Left colon (tissue), 2 donors: ENCODE measurements at places on chromosomes 3 and 15. TPM values are rescaled to one million over a fixed set of nuclear protein-coding genes. Genes with fewer than 3 reads are reported as not detected.

DNA sequence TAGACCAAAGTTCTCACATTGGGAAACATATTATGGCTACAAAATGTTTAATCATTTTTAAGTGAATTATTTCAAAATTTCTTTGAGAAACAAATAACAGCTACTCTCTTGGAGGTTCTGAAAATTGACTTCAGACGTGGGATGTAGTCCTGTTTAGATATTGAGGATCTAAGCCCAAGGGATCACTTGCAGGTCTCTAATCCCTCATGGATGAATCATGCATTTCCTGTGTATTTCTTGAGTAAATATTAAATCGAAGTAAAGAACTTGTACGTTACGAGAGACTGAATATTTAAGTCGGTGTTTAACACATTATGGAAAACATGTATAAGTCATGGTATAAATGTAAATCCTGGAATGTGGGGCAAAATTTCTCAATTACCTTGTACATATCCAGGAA is 119.8 kb downstream of the EPHA3 start:
- DNase-seq, result no peak

GRCh38 chr3:108473711-108474110 is 36.7 kb downstream of the MYH15 start:
- DNase-seq, result no peak

GRCh38 chr3:175179055-175179454 is 319.9 kb downstream of the NAALADL2 start:
- no peak for DNase-seq

DNA sequence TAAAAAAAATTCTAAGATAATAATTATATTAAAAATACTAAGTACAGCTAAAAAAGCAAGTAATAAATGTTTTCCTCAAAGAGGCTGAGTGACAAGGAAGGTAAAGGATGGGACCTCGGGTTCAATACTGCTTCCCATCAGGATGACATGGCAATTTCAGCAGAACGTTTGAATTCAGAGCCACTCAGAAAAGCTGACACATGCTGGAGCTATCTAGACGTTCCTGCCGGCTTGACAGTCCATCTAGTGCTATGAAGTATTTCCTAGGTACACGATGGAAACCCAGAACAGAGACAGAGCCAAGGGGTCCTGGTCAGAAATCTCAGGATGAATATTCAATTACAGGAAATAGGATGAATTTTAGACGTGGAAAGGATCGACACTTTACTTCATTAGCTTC is 361.8 kb downstream of the FGF12 start:
- DNase-seq, result no peak

DNA sequence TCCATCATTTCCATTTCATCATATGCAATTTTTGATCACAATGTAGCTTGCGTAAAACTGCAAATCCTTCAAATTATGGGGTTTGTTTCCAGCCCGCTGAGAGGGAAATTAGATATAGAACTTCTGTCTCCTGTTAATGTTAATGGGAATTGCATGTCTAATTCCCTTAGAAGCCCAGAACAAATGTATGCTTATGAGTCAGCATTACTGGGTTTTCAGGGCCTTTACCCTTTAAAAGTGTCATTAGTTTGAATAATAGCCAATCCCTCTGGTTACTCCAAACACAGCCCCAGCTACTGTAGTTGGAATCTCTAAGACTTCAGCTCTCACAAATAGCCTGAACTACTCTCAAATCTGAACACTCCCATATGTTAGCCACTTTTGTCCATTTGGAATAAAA is 439.4 kb downstream of the C3orf38 start:
- DNase-seq, result no peak

- DNase-seq, result no peak
Measured at GRCh38 chr3:4981665-4982494, 2.6 kb downstream of the BHLHE40 start.

DNA sequence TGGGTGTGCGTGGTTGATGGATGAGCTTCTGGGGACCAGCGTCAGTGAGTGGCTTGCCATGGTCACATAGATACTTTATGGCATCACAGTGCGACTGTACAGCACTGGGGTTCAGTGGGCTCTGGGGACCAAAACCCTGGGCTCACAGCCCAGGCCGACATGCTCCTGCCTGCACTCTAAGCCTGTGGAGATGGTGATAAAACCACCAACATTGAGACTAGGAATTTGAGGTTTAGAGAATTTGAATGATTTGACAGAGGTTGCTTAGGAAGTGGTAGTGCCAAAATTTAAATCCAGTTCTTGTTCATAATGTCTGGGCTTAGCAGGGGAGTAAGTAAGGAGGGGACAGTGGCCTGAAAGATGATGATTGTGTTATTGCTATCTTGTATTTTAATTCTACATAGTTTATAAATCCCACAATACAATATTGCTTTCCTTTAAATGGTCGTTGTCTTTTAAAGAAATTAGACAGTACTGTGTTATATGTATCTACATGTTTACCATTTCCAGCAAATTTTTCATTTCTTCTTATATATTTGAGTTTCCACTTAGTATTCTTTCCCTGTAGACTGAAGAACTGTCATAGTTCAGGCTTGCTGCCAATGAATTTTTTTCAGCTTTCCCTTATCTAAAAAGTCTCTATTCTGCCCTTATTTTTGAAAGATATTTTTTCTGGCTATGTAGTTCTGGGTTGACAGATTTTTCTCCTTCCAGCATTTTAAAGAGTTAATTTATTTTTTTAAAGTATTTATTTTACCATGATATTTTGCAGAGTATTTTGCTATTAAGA is 235.4 kb upstream of the RGMA start:
- no peak for DNase-seq

GRCh38 chr15:69979262-69979661 is 118.5 kb downstream of the TLE3 start:
- peak; percentile 40 for DNase-seq

The ALG1L2 gene
- 0.78 TPM for total RNA-seq

The SCN5A gene
- 0.47 TPM for total RNA-seq

The ISL2 gene
- 0.95 TPM for total RNA-seq

The SLC28A2 gene
- total RNA-seq, result 39.0 TPM

The ECE2 gene
- 0.24 TPM for total RNA-seq

The EIF4E3 gene
- 49.4 TPM for total RNA-seq
